Activated naive CD8-positive, alpha-beta T cell treated with anti-CD3 and anti-CD28 coated beads for 36 hours (primary cell): ENCODE measurements at places on chromosomes 2 and 18. TPM values are rescaled to one million over a fixed set of nuclear protein-coding genes. Genes with fewer than 3 reads are reported as not detected.

DNA sequence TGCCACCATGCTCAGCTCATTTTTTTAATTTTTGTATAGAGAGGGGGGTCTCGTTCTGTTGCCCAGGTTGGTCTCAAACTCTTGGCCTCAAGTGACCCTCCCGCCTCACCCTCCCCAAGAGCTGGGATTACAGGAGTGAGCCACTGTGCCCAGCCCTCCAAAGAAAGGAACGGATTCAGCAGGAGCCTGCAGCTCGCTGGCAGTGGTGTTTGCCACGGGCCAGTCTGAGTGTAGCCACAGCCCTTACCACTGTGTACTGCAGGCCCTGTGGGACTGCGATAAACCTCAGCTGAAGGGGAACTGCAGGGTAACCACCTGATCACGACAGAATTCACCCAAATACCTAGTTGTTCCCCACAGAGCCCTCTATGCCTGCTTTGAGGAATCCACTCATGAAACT is 6.8 kb downstream of the COPS9 start:
- no peaks in the 10 kb centered on the region for H3K27me3 ChIP-seq
- H3K27ac ChIP-seq: no peak overlapping the region
- no peak overlapping the region for H3K4me3 ChIP-seq
- peaks cover 6% of the 10 kb centered on the region for H3K4me1 ChIP-seq
- H3K36me3 ChIP-seq: peaks cover 25% of the 10 kb centered on the region

Gene PCARE
- not detected for total RNA-seq

Gene PDCD1
- 24.3 TPM for total RNA-seq

DNA sequence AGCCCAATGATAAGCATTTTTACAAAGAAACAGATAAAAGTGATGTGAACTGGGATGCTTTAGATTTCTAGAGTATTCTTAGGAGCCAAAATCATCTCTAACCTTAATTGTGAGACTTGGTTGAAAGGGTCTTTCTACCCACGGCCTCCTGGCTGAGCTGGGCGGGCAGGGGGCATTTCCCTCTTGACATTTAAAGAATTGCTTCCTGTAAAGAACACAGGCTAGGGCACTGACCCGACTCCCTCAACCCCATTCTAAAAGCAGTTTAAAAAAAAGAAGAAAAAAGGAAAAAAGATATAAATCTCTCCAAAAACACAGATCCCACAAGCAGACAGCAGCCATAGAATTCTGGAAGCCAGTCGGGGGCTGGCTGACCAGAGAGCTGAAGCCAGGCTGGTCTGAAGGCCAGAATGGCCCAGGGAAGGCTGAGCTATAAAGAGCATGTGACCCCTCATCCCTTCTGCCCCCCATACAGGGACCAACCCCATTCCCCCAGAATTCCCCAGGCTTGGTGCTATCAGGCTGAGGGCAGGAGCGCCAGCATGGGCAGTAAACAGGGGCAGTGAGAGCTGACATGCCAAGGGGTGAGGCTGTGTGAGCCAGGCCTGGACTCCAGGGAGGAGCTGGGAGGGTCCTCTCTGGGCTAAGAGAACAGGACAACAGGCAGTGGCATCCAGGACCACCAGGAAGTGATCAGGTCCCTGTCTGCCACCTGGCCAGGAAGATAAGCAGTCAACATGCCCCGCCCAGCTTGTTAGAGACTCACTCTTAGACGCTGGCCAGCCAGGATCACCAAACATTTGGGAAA is 188.5 kb downstream of the HDAC4 start:
- no peak overlapping the region for H3K27ac ChIP-seq
- peaks cover 3% of the 10 kb centered on the region for H3K36me3 ChIP-seq
- no peak for DNase-seq
- H3K4me3 ChIP-seq: no peak overlapping the region
- H3K27me3 ChIP-seq: no peaks in the 10 kb centered on the region

Gene EPB41L3
- 1.1 TPM for total RNA-seq

GRCh38 chr2:193076995-193077394 is 882.3 kb upstream of the TMEFF2 start:
- H3K27me3 ChIP-seq: peaks cover 3% of the 10 kb centered on the region
- H3K4me1 ChIP-seq: no peaks in the 10 kb centered on the region
- DNase-seq: no peak

- no peaks in the 10 kb centered on the region for H3K4me1 ChIP-seq
- H3K36me3 ChIP-seq: no peaks in the 10 kb centered on the region
- no peak overlapping the region for H3K27ac ChIP-seq
- H3K4me3 ChIP-seq: no peak overlapping the region
- no peak for DNase-seq
Observed at GRCh38 chr2:120624061-120624737, 111.5 kb upstream of the GLI2 start.

- no peak overlapping the region for H3K27ac ChIP-seq
- H3K4me3 ChIP-seq: no peak overlapping the region
- no peak for DNase-seq
- H3K36me3 ChIP-seq: no peaks in the 10 kb centered on the region
- peaks cover 4% of the 10 kb centered on the region for H3K4me1 ChIP-seq
- H3K27me3 ChIP-seq: no peaks in the 10 kb centered on the region
Observed at GRCh38 chr2:9764153-9764778, 79.0 kb upstream of the TAF1B start.
